ENCODE measurements at places on chromosomes 7 and 10.

- DNase-seq = no peak
Observed at GRCh38 chr10:79320316-79320715, 27.0 kb upstream of the PPIF start.

GRCh38 chr10:77898323-77899079 lies 28.1 kb downstream of the DLG5 start:
- peak; percentile 83 for DNase-seq

DNA sequence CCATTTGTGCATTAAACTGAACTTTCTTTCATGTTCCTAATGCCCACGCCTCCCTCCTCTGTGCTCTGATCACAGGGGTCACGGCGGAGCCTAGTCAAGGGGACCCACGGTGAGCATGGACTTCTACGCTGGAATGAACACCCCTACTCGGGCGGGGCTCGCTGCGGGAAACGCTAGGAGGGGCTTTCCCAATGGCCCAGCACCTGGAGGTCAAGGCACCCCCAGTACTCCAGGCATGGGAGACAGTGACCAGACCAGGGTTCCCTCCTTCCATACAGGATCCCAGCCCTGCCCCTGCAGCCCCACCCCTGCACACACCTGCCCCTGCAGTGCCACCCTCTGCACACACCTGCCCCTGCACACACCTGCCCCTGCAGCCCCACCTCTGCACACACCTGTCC lies 27.1 kb upstream of the NKX6-2 start:
- DNase-seq = no peak

DNA sequence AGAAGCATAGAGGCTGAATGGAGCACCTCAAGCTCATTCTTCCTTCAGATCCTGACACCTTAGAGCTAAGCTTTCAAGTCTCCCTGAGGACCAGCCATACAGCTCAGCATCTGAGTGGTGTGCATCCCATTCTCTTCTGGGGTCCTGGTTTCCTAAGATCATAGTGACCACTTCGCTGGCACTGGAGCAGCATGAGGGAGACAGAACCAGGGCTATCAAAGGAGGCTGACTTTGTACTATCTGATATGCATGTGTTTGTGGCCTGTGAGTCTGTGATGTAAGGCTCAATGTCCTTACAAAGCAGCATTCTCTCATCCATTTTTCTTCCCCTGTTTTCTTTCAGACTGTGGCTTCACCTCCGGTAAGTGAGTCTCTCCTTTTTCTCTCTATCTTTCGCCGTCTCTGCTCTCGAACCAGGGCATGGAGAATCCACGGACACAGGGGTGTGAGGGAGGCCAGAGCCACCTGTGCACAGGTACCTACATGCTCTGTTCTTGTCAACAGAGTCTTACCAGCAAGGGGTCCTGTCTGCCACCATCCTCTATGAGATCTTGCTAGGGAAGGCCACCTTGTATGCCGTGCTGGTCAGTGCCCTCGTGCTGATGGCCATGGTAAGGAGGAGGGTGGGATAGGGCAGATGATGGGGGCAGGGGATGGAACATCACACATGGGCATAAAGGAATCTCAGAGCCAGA lies 31.0 kb downstream of the PRSS2 start:
- no peak for DNase-seq

GRCh38 chr7:4416396-4417056 lies 265.6 kb upstream of the FOXK1 start:
- peak; percentile 64 for DNase-seq

DNA sequence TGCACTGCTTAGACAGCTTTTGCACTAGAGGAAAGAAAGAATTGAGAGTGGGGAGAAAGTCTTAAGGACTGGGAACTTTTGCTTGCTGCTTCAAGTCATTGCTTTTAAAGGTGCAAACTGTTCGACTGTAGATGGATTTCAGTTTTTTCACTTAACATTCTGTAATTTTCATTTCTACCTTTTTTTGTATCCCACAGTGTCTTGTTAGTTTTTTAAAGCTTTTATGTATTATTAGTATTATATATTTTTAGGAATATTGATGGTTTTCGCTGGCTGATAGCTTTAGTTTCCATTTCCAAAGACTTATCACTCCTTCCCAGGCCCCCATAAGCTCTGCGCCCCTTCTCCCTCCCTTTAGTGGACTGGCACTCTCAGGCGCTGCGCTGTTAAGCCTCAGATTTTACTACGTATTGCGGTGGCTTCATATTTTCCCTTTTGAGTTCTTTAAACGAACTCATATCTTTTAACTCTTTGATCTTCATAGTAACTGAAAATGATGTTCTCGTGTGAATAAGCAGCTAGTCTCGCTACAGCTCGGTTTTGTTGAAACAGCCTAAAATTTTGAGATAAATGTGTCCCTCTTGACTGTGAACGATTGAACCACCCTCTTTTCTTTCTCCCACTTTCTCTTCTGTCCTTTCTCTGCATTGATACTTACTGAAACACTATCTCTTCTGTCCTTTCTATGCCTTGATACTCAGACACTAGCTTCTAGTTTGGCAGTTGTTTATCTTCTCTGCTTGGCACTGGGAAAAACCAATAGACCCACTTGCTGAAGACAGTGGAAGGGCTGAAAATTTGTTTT lies 2.5 kb upstream of the ETV1 start:
- no peak for DNase-seq

DNA sequence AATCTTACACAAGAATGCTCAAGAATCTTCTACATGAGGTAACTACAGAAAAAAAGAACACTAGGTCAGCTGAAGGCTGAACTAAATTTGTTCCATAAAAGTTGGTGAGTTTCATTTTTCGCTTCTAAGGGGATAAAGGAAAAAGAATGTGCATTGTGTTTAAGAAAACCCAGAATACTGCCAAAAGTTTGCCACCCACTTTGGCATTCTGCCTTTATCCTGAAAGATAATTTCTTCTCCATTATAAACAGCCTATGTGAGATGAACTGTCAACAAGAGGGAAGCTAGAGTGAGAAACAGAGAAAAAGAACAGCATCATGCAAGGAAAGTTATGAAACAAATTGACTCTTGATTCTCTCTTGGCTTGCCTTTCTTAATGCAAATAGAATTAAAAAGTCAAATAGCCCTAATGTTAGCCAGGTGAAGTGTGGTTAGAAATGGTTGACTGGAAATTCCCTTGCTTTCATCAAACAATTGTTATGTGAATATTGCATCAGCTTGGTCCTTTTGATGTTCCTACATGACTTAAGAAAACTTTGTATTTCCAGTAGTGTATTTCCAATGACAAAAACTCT lies 25.8 kb downstream of the STEAP1 start:
- no peak for DNase-seq

DNA sequence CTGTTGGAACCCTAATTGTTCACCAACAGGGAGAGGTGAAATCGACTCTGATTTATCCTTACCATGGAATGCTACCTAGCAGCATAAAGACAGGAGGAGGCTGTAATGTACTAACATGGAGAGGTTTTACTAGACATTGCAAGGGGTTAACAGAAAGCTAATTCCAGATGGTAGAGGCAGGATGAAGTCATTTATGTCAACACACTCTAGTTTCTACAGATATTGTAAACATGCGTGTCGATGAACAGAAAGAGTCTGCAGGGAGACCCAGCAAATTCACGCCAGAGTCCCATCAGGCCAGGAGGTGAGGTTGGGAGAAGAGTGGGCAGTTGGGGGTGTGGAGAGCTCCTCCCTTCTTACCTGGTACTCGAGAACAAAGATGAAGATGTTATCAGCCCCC lies 7.0 kb downstream of the NPC1L1 start:
- DNase-seq = no peak

DNA sequence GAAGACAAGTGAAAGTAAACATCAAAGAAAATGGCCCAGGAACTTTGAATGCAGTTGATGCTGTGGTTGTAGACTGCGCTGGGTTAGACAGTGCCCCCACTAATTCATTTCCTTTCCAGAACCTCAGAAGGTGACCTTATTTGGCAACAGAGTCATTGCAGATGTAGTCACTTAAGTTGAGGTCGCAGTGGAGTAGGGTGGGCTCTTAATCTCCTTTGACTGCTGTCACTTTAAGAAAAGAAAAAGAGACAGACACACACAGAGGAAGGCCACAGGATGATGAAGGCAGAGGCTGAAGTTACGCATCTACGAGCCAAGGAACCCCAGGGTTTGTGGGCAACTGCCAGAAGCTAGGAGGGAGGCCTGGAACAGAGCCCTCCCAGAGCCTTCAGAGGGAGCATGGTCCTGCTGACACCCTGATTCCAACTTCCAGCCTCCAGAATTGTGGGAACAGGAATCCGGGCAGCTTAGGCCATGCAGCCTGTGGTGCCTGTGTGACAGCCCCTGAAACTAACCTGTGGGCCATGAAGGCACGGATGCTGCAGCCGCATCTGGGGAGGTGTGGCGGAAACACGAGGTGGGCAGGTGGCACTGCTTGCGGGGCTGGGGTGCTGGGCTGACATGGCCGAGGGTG lies 107.6 kb downstream of the PRKAG2 start:
- no peak for DNase-seq

DNA sequence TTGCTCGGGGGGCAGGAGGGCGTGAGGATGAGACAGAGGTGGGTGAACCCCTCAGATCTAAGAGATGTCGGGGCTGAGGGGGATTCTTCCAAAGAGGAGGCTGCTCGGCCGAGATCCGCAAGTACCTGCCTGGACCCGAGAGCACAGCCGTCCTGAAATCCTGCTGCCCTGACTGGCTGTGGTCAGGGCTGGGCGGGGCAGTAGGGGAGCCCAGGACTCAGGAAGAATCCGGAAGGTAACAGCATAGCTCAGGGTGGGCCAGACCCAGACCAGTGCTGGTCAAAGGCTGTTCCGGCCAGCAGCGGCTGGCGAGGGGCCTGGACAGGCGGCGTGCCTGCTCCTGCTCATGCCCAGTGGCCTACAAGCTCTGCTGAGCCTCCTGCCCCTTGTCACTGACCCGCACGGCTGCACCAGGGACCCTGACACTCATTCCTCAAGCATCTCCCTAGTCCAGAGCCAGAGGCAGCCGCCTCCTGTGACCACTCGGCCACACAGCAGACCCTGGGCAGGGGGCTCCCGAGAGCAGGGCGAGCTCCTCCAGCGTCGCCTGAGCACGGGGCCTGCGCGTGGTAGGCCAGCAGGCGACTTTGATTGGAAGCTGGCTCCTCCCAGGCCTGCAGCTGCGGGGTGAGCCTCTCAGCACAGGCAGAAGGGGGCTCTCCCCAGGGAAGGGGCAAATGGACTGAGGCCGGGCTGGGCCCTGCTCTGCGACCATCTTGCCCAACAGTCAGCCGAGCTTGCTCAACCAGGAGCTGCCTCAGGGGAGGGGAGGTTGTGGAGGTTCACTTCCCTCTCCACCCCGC lies 3.1 kb upstream of the ADAP1 start:
- no peak for DNase-seq
